T-helper 1 cell treated with Interleukin-12 subunit alpha and Interleukin-12 subunit beta and Interleukin-4 antibody, amounts not matched to agents 30 ng/mL and 1 ng/mL, for 36 hours (primary cell): ENCODE measurements at places on chromosomes 6 and 20. TPM values are rescaled to one million over a fixed set of nuclear protein-coding genes. Genes with fewer than 3 reads are reported as not detected.

Gene KIF25
- not detected in 2 replicates for total RNA-seq

Gene IGF2R
- total RNA-seq: 93.0 and 95.3 TPM in 2 replicates

Gene DTNBP1
- 29.0 and 29.2 TPM in 2 replicates for total RNA-seq

Gene FHL5
- total RNA-seq: not detected in 2 replicates

Gene BTN1A1
- not detected in 2 replicates for total RNA-seq

Gene HLA-DQB1
- total RNA-seq: 20.1 and 27.5 TPM in 2 replicates

Gene MRPS10
- 34.2 and 34.6 TPM in 2 replicates for total RNA-seq

Gene SYNDIG1
- total RNA-seq: not detected in 2 replicates

Gene TCP11
- not detected in 2 replicates for total RNA-seq

Gene FGD2
- total RNA-seq: 5.6 and 7.6 TPM in 2 replicates

Gene RIPK1
- 35.3 and 35.8 TPM in 2 replicates for total RNA-seq

Gene GMPR
- total RNA-seq: 0.49 and 0.63 TPM in 2 replicates

Gene EYS
- not detected in 2 replicates for total RNA-seq

Gene LHFPL5
- not detected in 2 replicates for total RNA-seq

Gene SLC23A2
- total RNA-seq: 20.4 and 20.9 TPM in 2 replicates

Gene BMP5
- not detected in 2 replicates for total RNA-seq

Gene KCNQ5
- 3.4 and 4.1 TPM in 2 replicates for total RNA-seq

Gene FOXF2
- total RNA-seq: not detected in 2 replicates

Gene PPP1R3G
- not detected in 2 replicates for total RNA-seq

Gene CST9L
- not detected in 2 replicates for total RNA-seq

Gene ULBP2
- total RNA-seq: 1.8 and 2.9 TPM in 2 replicates

Gene LINC00237
- total RNA-seq: not detected in 2 replicates

Gene MEI4
- not detected in 2 replicates for total RNA-seq

Gene MAPK13
- total RNA-seq: 26.6 and 28.8 TPM in 2 replicates

Gene LTB
- 2,430 and 2,468 TPM in 2 replicates for total RNA-seq

Gene OR12D3
- total RNA-seq: not detected in 2 replicates

Gene NECAB3
- total RNA-seq: 54.1 and 56.6 TPM in 2 replicates

Gene TUBB1
- total RNA-seq: not detected in 2 replicates

Gene SAMD3
- total RNA-seq: 57.6 and 58.9 TPM in 2 replicates

Gene SLC4A11
- total RNA-seq: 1.6 and 1.9 TPM in 2 replicates

Gene ZNF341
- 7.0 and 7.4 TPM in 2 replicates for total RNA-seq
